ENCODE measurements at places on chromosomes 12 and 14. TPM values are rescaled to one million over a fixed set of nuclear protein-coding genes. Genes with fewer than 3 reads are reported as not detected.
A peak's percentile ranks its signal among the peaks of the same experiment; 100 is the strongest.

SPIC gene
- not detected for total RNA-seq

DNA sequence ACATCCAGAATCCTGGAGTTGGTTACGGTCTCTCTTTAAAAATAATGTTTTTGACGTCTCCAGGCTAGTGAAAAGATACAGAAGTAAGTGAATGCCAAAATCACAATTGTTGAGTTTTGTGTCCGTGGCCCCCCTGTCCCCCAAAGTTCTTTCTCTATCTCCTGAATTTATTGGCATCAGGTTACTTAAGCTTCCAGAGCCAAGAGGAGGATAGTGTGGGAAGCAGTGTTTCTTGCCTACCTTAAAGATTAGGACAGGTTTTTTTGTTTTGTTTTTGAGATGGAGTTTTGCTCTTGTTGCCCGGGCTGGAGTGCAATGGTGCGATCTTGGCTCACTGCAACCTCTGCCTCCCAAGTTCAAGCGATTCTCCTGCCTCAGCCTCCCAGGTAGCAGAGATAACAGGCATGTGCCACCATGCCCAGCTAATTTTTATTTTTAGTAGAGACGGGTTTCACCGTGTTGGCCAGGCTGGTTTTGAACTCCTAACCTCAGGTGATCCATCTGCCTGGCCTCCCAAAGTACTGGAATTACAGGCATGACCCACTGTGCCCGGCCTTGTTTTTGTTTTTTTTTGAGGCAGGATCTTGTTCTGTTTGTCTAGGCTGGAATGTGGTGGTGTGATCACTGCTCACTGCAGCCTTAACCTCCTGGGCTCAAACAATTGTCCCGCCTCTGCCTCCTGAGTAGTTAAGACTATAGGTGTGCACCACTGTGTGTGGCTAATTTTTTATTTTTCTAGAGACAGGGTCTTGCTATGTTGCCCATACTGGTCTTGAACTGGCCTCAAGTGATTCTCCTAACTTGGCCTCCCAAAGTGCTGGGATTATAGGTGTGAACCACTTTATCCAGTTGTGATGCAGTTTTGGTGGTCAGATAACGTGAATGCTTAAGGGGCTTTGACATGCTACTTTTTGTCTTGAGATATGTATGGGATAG, 5.4 kb downstream of the SRSF5 start:
- peaks cover 78% of the 10 kb centered on the region for H3K36me3 ChIP-seq
- no peak overlapping the region for H3K4me3 ChIP-seq
- H3K27me3 ChIP-seq, result no peaks in the 10 kb centered on the region
- peaks cover 7% of the 10 kb centered on the region for H3K4me1 ChIP-seq

DNA sequence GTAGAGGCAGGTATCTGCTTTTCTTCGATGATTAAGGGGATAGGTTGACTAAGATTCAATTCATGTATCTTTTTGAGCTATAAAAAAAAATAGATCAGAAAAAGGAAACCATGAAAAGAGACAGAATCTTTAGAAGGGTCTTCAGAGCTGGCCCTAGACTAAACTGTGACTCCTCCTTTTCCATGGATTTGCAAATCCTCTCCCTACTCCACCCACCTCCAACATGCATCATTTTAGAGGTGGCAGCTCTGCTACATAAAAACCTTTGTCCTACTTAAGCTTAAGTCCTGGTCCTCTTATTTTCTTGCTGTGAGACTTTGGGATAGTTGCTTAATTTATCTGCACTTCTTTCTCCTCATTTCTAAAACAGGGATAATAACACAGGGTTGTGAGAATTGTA, 48.4 kb upstream of the LIMA1 start:
- no peaks in the 10 kb centered on the region for H3K36me3 ChIP-seq
- H3K27me3 ChIP-seq, result no peaks in the 10 kb centered on the region
- no peaks in the 10 kb centered on the region for H3K4me1 ChIP-seq
- no peak for DNase-seq
- H3K27ac ChIP-seq, result no peak overlapping the region

- no peak for DNase-seq
- H3K4me3 ChIP-seq, result no peak overlapping the region
- H3K4me1 ChIP-seq, result no peaks in the 10 kb centered on the region
- no peak overlapping the region for H3K27ac ChIP-seq
- H3K36me3 ChIP-seq, result no peaks in the 10 kb centered on the region
These were observed 73.8 kb upstream of the PTPRR start for GRCh38 chr12:70994217-70994788.

DNA sequence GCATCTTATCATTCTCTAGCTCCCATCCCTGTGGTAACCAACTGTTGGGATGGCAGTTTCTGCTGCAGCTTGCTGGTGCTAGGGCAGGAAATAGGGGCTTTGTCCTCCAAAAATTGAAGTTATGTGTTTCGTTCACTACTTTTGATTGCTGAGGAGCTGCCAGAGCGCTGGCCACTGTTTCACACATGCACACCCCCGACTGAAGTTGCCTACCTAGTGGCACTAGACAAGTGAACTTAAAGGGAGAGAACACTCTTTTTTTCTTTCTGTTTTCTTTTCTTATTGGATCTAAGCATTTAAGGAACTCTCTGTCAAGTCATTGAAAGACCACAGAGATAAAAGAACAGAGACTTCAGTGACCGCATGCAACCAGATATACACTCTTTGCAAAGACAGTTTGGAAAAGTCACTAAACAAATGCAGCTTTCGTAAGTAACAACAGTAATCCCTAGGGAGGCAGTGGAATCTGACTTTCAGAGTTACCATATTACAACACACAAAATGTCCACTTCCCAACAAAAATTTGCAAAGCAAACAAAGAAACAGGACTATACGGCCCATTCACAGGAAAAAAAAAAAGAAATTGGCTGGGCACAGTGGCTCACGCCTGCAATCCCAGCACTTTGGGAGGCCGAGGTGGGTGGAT, 12.0 kb downstream of the TFCP2 start:
- no peak overlapping the region for H3K27ac ChIP-seq
- no peaks in the 10 kb centered on the region for H3K27me3 ChIP-seq
- no peak overlapping the region for H3K4me3 ChIP-seq
- H3K36me3 ChIP-seq, result no peaks in the 10 kb centered on the region
- DNase-seq, result no peak
- no peaks in the 10 kb centered on the region for H3K4me1 ChIP-seq

DNA sequence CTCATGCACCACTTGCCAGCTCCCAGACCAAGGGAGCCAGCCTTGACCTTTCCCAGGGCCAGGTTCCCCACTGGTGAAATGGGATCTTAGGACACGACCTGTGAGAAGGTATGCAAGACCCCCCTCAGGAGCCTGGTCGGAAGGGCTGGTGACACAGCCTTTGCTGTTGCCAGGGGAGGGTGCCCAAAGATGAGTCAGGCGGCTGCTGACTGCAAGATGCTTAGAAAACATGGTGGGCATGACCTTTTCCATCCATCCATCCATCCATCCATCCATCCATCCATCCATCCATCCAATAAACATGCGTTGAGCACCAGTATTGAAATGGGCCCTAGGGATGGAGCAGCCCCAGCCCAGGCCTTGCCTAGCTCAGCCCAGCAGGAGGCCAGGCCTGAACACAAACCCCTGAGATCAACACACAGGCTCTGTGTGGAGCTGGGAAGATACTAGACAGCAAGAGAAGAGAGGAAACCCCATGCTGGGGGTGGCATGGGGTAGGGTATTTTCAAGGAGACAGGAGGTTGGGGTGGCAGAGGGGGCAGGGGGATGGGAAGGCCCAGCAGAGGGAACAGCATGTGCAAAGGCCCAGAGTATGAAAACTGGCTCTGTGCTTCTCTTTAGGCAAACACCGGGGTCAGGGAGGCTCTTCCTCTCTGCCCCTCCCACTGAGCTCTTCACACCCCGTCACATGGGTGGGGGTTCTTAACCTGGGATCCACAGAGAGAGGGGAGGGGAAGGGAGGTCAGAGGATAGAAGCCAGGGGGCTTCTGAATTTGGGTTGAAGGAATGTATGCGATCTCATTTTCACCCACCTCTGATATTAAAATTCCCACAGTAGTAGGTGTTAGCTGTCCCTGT, 26.2 kb upstream of the YY1 start:
- no peak for DNase-seq
- H3K36me3 ChIP-seq, result no peaks in the 10 kb centered on the region
- no peak overlapping the region for H3K4me3 ChIP-seq
- no peaks in the 10 kb centered on the region for H3K4me1 ChIP-seq
- H3K27me3 ChIP-seq, result no peaks in the 10 kb centered on the region

- no peak overlapping the region for H3K4me3 ChIP-seq
- no peak overlapping the region for H3K27ac ChIP-seq
- no peak for DNase-seq
- H3K27me3 ChIP-seq, result no peaks in the 10 kb centered on the region
- H3K36me3 ChIP-seq, result no peaks in the 10 kb centered on the region
These were observed 121.3 kb upstream of the CCND2 start for GRCh38 chr12:4152145-4152795.

- H3K27ac ChIP-seq, result peak overlapping the region; percentile 98
- H3K36me3 ChIP-seq, result no peaks in the 10 kb centered on the region
- H3K27me3 ChIP-seq, result no peaks in the 10 kb centered on the region
- no peak for DNase-seq
- peaks cover 27% of the 10 kb centered on the region for H3K4me1 ChIP-seq
These were observed 1.8 kb downstream of the ARID2 start for GRCh38 chr12:45731190-45731775.

KRT82 gene
- not detected for total RNA-seq

DNA sequence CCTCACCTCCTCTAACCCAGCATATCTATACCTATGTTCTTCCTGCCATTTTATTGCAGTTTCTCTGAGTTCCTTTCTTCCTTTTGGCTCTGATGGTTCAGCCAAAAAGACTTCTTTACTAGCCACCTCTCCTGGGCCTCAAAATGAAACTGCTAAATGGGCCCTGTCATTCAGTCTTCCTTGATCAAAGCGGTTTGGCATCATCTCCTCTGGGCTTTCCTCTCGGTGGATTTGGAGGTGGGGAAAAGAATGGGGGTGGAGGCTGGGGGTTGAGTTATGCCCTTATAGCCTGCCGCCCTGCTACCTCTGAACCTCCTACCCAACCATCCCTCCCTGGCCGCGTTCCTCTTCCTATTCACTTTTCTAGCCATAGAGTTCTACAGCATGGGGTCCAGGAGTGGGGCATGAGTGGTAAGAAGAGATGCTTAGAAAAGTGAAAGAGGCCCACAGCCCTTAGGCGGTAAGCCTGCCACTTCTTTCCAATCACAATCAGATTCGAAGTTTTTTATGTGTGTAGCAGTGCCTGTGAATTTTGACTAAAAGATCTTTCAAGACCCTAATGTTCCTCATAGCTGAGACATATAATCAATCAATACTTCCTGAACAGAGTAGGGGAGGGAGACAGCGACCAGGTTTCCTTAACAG, 2.5 kb downstream of the AJUBA start:
- H3K36me3 ChIP-seq, result peaks cover 3% of the 10 kb centered on the region
- peak overlapping the region; percentile 99 for H3K27ac ChIP-seq
- no peak for DNase-seq

DNA sequence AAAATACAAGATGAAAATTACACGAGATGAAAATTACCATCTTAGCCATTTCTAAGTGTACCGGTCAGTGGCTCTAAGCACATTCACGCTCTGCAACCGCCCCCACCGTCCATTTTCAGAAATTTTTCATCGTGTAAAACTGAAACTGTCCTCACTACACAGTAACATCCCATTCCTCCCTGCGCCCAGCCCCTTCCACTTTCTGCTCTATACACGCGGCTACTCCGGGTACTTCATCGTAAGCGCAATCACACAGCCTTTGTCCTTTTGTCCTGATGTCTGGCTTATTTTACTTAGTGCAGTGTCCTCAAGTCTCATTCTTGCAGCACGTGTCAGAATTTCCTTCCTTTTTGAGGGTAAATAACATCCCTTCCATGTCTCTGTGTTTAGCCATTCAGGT, 3.6 kb upstream of the GPR132 start:
- H3K27me3 ChIP-seq, result no peaks in the 10 kb centered on the region
- H3K27ac ChIP-seq, result no peak overlapping the region
- DNase-seq, result no peak
- H3K36me3 ChIP-seq, result no peaks in the 10 kb centered on the region
- no peak overlapping the region for H3K4me3 ChIP-seq
- peaks cover 13% of the 10 kb centered on the region for H3K4me1 ChIP-seq

DNA sequence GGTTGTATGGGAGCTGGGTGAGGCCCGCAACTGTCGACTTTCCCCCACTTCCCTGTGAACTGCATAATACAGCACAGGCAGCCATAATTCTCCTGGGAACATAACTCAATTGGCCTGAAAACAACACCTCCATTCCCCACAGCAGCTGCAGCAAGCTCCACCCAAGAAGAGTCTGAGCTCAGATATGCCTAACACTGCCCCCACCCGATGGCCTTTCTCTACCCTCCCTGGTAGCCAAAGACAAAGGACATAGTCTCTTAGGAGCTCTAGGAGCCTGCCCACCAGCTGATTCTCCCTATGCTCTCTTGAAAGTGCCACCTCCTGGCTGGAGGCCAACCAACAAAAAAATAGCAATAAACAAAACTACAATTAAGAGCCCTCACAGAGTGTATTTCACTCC, 542.7 kb upstream of the LMO3 start:
- no peaks in the 10 kb centered on the region for H3K27me3 ChIP-seq
- no peak for DNase-seq
- H3K27ac ChIP-seq, result no peak overlapping the region
- H3K36me3 ChIP-seq, result no peaks in the 10 kb centered on the region
- H3K4me1 ChIP-seq, result no peaks in the 10 kb centered on the region
- no peak overlapping the region for H3K4me3 ChIP-seq

DNA sequence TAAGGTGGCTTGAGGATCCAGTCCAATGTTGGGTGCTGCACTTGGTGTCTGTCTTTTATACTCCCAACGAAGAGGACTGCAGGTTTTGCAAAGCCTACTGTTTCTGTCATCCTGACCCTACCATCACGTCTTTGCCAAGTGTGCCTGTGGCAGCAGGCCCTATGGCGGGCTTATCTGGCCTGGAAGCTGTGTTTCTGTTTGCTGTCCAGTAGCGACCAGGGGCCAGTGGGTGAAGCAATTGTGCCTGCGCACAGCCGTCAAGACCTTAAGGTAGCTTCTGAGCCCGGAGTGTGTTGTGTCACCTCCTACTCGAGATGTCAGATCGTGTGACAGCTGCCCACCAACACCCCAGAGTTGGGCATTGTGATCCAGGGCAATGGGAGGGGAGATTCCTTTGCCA, 62.7 kb downstream of the DDX51 start:
- H3K36me3 ChIP-seq, result peaks cover 17% of the 10 kb centered on the region
- H3K4me3 ChIP-seq, result no peak overlapping the region
- no peak for DNase-seq
- no peak overlapping the region for H3K27ac ChIP-seq

GRCh38 chr14:45083617-45083975, 320 bp upstream of the PRPF39 start:
- H3K4me1 ChIP-seq, result peaks cover 17% of the 10 kb centered on the region
- no peak overlapping the region for H3K27ac ChIP-seq
- no peaks in the 10 kb centered on the region for H3K27me3 ChIP-seq
- H3K4me3 ChIP-seq, result peak overlapping the region; percentile 76
- no peaks in the 10 kb centered on the region for H3K36me3 ChIP-seq
- no peak for DNase-seq
